ENCODE measurements at places on chromosomes 5 and 9.

- DNase-seq = peak; percentile 22
These were observed at the start of gene KCNMB1 for GRCh38 chr5:170388818-170389549. Gene KCNMB1, minus strand, starts transcription at chr5:170389367. Its CDS starts 3,920 bp downstream, at chr5:170385447.

- DNase-seq = no peak
These were observed 16.1 kb downstream of the LIFR start for GRCh38 chr5:38540314-38540713.

- DNase-seq = no peak
These were observed 32.6 kb upstream of the ANXA1 start for GRCh38 chr9:73118898-73119554.

- DNase-seq = no peak
These were observed 139.9 kb downstream of the FANCC start for GRCh38 chr9:95177617-95178016.

DNA sequence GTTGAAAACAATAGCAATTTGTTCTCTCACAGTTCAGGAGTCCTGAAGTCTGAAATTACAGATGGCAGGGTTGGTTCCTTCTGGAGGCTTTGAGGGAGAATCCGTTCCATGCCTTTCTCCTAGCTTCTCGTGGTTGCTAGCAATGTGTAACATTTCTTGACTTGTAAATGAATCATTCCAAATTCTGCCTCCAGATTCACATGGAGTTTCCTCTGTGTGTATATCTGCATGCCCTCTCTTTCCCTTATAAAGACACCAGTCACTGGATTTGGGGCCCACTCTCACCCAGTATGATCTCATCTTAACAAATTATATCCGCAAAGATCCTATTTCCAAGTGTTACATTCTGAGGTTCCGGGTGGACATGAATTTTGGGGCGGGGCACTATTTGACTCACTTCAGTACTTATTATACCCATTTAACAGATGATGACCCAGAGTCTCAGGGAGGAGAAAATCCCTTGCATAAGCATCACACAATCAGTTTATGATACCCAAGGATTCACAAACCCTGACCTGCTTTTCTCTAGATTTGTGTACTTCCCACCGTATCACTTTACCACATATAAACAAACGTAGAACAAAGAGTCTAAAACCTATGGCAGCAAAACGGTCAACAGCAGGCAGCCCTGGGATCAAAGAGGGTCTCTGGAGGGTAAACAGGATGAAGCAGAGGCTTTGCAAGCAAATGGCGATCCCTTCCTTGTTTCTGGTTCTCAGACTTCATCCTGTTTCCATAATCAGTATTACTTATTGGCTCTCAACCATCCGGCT lies 93.7 kb downstream of the C9orf152 start:
- DNase-seq = no peak

DNA sequence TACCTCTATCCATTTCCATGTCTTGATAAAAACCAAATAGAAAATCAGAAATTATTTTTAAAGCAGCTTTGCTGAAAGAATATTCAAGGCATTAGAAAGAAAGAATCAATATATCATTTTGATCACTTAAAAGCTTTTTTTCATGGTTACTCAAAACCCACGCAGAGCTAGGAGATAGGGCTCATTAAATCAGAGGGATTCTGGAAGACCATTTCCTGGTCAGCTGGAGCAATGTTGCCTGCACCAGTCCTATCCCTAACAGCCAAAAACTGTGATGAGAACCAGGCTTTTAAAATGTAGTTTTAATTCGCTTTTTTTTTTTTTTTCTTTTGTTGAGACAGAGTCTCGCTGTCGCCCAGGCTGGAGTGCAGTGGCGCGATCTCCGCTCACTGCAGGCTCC lies 72.3 kb downstream of the ARSB start:
- no peak for DNase-seq

DNA sequence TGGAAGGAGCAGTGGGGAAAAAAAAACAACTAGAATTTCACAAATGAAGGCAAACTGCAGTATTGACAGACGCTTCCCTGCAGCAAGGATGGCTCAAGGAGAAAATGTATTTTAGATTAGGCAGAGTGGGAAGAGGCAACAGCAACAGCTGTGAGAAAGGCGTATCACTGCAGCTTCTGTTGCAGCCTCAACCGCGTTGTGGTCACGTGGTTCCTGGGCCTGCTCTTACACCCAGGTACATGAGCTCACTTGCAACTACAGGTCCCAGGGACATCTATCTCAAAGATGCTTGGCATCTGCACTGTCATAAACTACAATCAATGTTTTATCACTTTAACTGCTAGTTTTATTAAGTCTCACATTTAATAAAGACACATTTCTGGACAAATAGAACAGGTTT lies 36.0 kb upstream of the GOLM1 start:
- no peak for DNase-seq

- DNase-seq = no peak
These were observed 49.6 kb upstream of the CCNG1 start for GRCh38 chr5:163387589-163388343.

DNA sequence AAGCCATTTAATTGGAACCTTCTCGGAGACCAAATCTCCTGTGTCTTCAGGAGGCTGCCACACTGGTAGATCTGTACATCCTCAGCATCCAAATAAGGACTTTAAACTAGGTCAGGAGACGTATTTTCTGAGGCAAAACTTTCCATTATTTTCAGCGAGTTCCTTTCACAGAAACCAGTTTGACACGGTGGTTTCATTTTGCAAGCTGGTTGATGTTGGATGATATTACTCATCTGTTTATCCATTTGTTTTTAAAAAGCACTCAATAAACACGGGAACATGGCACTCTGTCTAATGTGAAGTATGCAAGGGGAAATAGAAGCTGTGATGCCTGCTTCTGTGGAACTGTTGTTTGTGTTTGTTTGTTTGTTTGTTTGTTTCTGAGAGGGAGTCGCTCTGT lies 199.6 kb downstream of the ERCC6L2 start:
- DNase-seq = no peak

- no peak for DNase-seq
These were observed 36.2 kb upstream of the CCDC180 start for GRCh38 chr9:97271292-97271691.

DNA sequence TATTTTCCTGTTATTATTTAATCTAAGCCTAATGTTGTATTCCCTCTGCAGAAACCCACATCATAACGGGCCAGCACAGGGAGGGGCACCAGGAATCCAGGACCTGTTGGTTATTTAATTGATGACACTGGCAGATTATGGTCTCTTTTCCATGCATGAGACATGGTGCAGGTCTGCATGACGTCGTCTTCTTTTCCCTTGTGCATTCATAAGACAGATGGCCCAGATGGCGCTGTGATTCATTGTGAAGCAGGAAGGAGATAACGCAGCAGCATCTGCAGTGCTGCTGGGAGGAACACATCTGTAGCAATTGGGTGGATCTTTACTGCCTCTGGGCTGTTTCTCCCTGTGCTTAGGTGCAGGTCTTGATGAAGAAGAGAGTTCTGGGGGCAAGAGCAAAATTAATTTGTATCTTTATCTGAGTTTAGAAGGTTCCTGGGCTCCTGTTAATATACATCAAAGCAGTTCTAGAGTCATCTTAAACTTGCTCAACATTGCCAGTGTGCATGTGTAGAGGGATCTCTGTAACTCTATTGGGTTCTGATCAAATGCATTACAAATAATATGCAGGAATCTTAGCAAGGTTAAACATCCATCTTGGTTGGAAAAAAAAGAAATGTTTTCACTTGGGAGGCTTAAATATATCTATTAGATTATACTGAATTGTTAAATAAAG lies 176.1 kb downstream of the PCSK1 start:
- no peak for DNase-seq

DNA sequence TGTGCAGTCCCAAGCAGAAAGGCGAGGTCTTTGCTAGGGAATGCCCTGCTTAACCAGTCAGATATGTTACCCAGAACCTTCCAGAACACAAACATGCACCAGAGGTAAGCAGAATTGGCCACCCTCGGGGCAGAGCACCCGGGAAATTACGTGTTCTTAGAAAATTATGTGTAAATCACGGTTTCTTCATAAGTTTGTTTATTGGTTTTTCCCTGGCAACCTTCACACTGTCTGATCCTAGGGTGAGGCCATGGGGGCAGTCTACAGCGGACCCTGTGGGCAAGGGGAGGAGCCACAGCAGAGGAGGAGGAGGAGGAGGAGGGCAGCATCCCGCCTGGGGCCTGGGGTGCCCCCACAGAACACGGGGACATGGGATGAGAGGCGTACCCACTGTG lies 31.4 kb downstream of the RXRA start:
- no peak for DNase-seq

GRCh38 chr9:83266331-83266665 lies 203.4 kb upstream of the RASEF start:
- no peak for DNase-seq

DNA sequence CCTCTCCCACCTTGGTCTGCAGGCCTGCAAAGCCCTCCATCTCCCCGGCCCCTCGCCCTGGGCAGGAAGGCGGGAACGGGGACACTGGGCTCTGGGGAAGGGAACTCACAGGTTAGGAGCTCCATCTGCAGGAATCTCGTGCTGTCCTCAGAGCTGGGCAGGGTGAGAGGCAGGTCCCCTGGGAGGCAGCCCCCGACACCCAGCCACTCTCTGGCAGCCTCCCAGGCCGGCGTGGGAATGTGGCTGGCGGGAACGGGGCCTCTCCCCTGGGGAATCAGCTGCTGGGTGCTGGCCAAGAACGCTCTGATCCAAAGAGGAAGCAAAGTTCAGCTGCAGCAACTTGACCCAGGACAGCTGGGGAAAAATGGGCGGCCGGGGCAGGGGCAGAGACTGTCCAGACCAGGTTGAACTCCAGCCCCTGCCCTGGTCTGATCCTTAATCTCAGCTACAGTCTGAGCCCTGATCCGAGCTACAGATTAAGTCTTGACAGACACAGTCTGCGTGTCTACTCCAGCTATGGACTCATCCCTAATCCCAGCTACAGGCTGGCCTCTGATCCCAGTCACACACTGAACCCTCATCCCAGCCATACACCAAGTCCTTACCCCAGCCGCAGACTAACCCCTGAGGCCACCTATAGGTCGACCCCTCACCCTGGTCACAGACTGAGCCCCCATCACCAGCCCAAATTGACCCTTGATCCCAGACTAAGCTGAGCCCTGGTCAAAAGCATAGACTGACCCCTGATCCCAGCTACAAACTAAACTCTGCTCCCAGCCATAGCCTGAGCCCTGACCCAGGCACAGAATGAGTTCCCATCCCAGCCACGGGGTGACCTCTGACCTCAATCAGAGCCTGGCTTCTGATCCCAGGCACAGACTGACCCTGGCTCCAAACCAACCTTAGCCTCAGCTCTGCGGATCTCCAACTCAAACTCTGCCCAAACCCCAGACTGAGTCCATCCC lies 37.3 kb upstream of the EGFL7 start:
- DNase-seq = peak; percentile 65

DNA sequence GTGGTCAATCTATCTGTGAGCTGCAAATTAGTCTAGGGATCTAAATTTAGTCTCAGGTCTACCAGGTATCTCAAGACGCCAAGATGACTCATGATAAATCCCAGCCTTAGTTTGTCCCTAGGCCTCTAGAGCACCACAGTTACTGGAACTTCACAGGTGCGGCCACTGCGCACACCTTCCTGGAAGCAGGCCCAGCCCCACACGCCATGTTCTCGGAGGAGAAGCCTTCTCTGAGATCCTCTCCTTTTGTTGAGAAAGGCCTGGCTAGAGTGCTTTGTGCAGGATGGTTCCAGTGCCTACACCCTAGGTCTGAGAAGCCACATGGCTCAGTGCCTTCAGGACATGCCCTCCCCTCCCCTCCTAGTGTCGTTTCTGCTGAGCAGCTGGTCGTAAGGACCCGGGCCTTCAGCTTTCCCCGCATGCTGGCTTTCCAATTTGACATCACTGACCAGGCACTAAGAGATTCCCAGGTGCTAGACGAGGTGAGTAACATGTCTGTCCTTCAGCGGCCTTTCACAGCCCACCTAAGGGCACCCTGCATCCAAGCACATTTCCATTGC lies 51.9 kb downstream of the IPPK start:
- no peak for DNase-seq

All from right kidney (tissue), 9 donors.